T-cell (primary cell): ENCODE measurements at places on chromosomes 7 and 10.

GRCh38 chr10:79029478-79030390 is 39.0 kb upstream of the ZMIZ1 start:
- no peak for DNase-seq
- no peak overlapping the region for H3K27ac ChIP-seq
- H3K27me3 ChIP-seq: no peaks in the 10 kb centered on the region
- peaks cover 42% of the 10 kb centered on the region for H3K4me1 ChIP-seq
- no peaks in the 10 kb centered on the region for H3K36me3 ChIP-seq

GRCh38 chr7:28199021-28199510 is 18.5 kb upstream of the JAZF1 start:
- no peak overlapping the region for H3K27ac ChIP-seq
- DNase-seq: no peak
- no peaks in the 10 kb centered on the region for H3K36me3 ChIP-seq
- no peaks in the 10 kb centered on the region for H3K27me3 ChIP-seq
- peaks cover 22% of the 10 kb centered on the region for H3K4me1 ChIP-seq

- no peak for DNase-seq
- H3K27me3 ChIP-seq: no peaks in the 10 kb centered on the region
- no peak overlapping the region for H3K27ac ChIP-seq
- H3K36me3 ChIP-seq: no peaks in the 10 kb centered on the region
- no peak overlapping the region for H3K4me3 ChIP-seq
- H3K4me1 ChIP-seq: peaks cover 8% of the 10 kb centered on the region
Measured at GRCh38 chr7:70406186-70406949, 725.6 kb upstream of the GALNT17 start.

- DNase-seq: no peak
- no peak overlapping the region for H3K27ac ChIP-seq
- peaks cover 7% of the 10 kb centered on the region for H3K4me1 ChIP-seq
Measured at GRCh38 chr10:11345224-11346054, 266.0 kb downstream of the USP6NL start.

- H3K27me3 ChIP-seq: no peaks in the 10 kb centered on the region
- peak overlapping the region; percentile 3 for H3K27ac ChIP-seq
- H3K4me3 ChIP-seq: no peak overlapping the region
- no peaks in the 10 kb centered on the region for H3K36me3 ChIP-seq
- no peaks in the 10 kb centered on the region for H3K4me1 ChIP-seq
Measured at GRCh38 chr10:4333459-4333894, 492.5 kb upstream of the AKR1E2 start.

DNA sequence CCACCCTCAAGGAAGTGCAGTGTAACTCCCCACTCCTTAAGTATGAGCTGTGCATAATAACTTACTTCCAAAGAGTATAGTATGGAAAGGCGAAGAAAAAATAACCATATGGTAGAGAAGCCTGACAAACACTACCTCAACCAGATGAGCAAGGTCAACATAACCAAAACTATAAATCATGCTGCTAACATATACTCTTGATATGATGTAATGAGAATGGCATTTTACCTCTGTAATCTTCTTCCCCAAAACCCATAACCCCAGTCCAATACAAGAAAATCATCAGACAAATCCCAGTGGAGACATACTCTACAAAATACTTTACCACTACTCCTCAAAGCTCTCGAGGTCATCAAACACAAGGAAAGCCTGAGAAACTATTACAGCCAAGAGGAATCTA is 15.8 kb downstream of the OSBPL3 start:
- no peaks in the 10 kb centered on the region for H3K36me3 ChIP-seq
- no peak overlapping the region for H3K27ac ChIP-seq
- no peak overlapping the region for H3K4me3 ChIP-seq
- no peak for DNase-seq
- H3K27me3 ChIP-seq: no peaks in the 10 kb centered on the region
